Muscle of leg (tissue), 16 donors: ENCODE measurements at places on chromosomes 1 and 21. TPM values are rescaled to one million over a fixed set of nuclear protein-coding genes. Genes with fewer than 3 reads are reported as not detected.

STMN1 gene
- polyA plus RNA-seq = 571 TPM

PROK1 gene
- polyA plus RNA-seq = not detected

RGS8 gene
- polyA plus RNA-seq = 0.05 TPM

ZBTB8A gene
- 9.4 TPM for polyA plus RNA-seq

APOBEC4 gene
- not detected for polyA plus RNA-seq

VWA5B1 gene
- 0.22 TPM for polyA plus RNA-seq

BMP8B gene
- 2.4 TPM for polyA plus RNA-seq

SOX13 gene
- polyA plus RNA-seq = 14.5 TPM

ZYG11A gene
- polyA plus RNA-seq = not detected

EPS8L3 gene
- polyA plus RNA-seq = not detected

LCE3D gene
- not detected for polyA plus RNA-seq

MR1 gene
- 5.5 TPM for polyA plus RNA-seq

CR2 gene
- 0.11 TPM for polyA plus RNA-seq

PRPF38B gene
- polyA plus RNA-seq = 41.8 TPM

LIPI gene
- polyA plus RNA-seq = not detected

BGLAP gene
- polyA plus RNA-seq = 1.3 TPM

RGSL1 gene
- polyA plus RNA-seq = not detected

ATP1A4 gene
- polyA plus RNA-seq = 1.4 TPM

ZSWIM5 gene
- polyA plus RNA-seq = 0.74 TPM

NOL9 gene
- 11.8 TPM for polyA plus RNA-seq

CDK18 gene
- polyA plus RNA-seq = 6.9 TPM

SLC2A5 gene
- polyA plus RNA-seq = 3.8 TPM

NMNAT2 gene
- 0.78 TPM for polyA plus RNA-seq

MARK1 gene
- 12.0 TPM for polyA plus RNA-seq

PDC gene
- polyA plus RNA-seq = 0.09 TPM

CELA3A gene
- 0.61 TPM for polyA plus RNA-seq

PFKL gene
- polyA plus RNA-seq = 66.7 TPM

NBPF9 gene
- polyA plus RNA-seq = 31.0 TPM

TMEM63A gene
- polyA plus RNA-seq = 18.0 TPM

KRTAP7-1 gene
- polyA plus RNA-seq = not detected

AGMAT gene
- polyA plus RNA-seq = 2.4 TPM

FGR gene
- 2.4 TPM for polyA plus RNA-seq

NBPF20 gene
- 5.8 TPM for polyA plus RNA-seq

GBP7 gene
- not detected for polyA plus RNA-seq

ZBTB18 gene
- polyA plus RNA-seq = 70.5 TPM

PIGR gene
- 0.30 TPM for polyA plus RNA-seq

GJB4 gene
- not detected for polyA plus RNA-seq

CCDC18 gene
- polyA plus RNA-seq = 4.5 TPM

CHI3L2 gene
- not detected for polyA plus RNA-seq

NUF2 gene
- 13.0 TPM for polyA plus RNA-seq
